ENCODE measurements at places on chromosomes 16 and 17.

DNA sequence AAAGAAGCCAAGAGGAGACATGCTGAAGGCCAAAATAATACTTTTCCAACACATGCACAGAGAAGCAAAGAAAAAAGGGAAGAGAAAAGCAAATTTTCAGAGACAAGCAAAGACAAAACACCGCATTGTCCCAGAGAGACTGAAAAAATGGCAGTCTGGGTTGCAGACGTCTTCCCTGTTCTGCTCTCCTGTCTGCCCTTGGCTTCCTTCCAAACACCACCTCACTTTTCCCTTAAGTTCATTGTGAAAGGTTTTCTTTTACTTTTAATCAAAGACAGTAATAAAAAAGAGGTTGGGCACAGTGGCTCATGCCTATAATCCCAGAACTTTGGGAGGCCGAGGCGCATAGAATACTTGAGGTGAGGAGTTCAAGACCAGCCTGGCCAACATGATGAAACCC lies 21.2 kb upstream of the VAT1L start:
- no peak for DNase-seq

- no peak for DNase-seq
These were observed 5.2 kb downstream of the EVI2B start for GRCh38 chr17:31308372-31309334.

GRCh38 chr16:11273721-11274324 lies 394 bp upstream of the PRM3 start:
- no peak for DNase-seq

GRCh38 chr16:53495325-53495724 lies 7.7 kb downstream of the AKTIP start:
- no peak for DNase-seq

- DNase-seq: peak; percentile 51
These were observed 27.0 kb upstream of the MMD start for GRCh38 chr17:55448681-55449080.
